ENCODE measurements at places on chromosomes 3 and 15. TPM values are rescaled to one million over a fixed set of nuclear protein-coding genes. Genes with fewer than 3 reads are reported as not detected.

DNA sequence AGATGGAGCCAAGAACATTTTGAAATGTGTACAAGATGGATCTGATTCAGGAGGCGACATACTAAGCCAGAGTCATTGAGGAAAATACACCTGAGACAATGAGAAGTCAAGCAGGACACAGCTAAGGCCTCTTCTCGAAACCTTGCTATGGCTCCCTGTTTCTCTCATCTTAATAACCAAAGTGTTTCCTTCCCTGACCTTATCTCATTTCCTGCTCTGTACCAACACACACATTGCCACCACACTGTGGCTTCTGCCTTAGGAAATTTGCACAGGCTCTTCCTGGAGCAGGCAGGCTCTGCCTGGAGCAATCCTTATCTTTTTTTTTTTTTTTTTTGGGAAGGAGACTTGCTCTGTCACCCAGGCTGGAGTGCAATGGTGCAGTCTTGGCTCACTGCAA, 36.6 kb downstream of the OXSM start:
- H3K4me1 ChIP-seq: peaks cover 12% of the 10 kb centered on the region
- DNase-seq: no peak
- no peak overlapping the region for H3K4me3 ChIP-seq
- H3K36me3 ChIP-seq: no peaks in the 10 kb centered on the region
- H3K27ac ChIP-seq: no peak overlapping the region
- no peaks in the 10 kb centered on the region for H3K27me3 ChIP-seq

DNA sequence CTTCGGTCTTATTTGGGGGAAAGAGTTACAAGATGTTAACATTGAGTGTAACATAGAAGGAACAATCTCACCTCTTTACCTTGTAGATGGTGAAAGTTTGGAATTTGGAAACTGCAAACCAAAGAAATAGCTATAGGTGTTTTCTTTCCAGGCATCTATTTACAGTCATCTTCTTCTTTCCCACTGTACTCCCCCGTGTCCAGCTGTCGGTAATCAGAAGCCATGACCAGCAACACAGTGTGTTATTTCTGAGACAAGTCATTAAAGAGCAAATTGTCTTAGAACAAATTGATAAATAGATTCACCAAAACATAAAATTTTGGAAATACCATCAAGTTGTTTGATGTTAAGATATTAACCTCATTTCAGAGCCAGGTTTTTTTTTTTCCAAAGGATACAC, 590.5 kb upstream of the NAALADL2 start:
- no peak for DNase-seq
- H3K36me3 ChIP-seq: no peaks in the 10 kb centered on the region
- no peak overlapping the region for H3K4me3 ChIP-seq
- no peak overlapping the region for H3K27ac ChIP-seq
- no peaks in the 10 kb centered on the region for H3K4me1 ChIP-seq
- H3K27me3 ChIP-seq: no peaks in the 10 kb centered on the region

- H3K27me3 ChIP-seq: no peaks in the 10 kb centered on the region
- H3K27ac ChIP-seq: no peak overlapping the region
- DNase-seq: no peak
Observed at GRCh38 chr15:25333049-25333448, 105.8 kb downstream of the UBE3A start.

GRCh38 chr3:138511945-138512344, 77.5 kb downstream of the ESYT3 start:
- H3K4me3 ChIP-seq: no peak overlapping the region
- H3K27me3 ChIP-seq: no peaks in the 10 kb centered on the region
- no peaks in the 10 kb centered on the region for H3K36me3 ChIP-seq
- no peak overlapping the region for H3K27ac ChIP-seq
- no peak for DNase-seq

ADGRG7 gene
- total RNA-seq: not detected

GRCh38 chr15:66252685-66253417, 699 bp downstream of the MEGF11 start:
- H3K36me3 ChIP-seq: no peaks in the 10 kb centered on the region
- no peak for DNase-seq
- peaks cover 23% of the 10 kb centered on the region for H3K4me1 ChIP-seq
- H3K27ac ChIP-seq: no peak overlapping the region
- H3K27me3 ChIP-seq: peaks cover 48% of the 10 kb centered on the region

DNA sequence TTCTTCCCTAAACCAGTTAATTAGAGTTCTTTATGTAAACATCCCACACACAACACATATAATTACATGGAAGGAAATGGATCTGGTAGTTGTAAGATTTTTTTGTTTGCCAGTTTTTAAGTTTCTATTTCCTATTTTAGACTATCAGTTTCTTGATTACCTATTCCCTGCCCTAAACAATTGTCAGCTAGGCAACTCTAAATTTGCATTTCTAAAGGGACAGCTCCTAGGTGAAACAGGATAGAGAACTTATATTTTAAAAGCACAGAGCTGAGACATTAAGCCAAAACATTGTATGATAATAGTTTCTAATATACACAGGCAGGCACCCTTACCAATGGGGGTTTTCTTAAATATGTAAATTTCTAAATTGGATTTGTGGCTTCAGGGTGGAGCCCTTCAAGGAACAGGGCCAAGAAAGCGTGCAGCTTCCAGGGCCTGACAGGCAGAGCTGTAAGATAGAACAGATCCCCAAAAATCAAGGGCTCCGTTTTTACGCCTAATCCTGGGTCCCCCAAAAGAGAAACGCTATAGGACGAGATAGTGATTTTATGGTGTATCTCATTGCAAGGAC, 8.9 kb downstream of the LEKR1 start:
- no peak overlapping the region for H3K27ac ChIP-seq
- no peaks in the 10 kb centered on the region for H3K4me1 ChIP-seq
- H3K36me3 ChIP-seq: no peaks in the 10 kb centered on the region
- DNase-seq: no peak
- H3K4me3 ChIP-seq: no peak overlapping the region
- H3K27me3 ChIP-seq: no peaks in the 10 kb centered on the region

ROPN1 gene
- not detected for total RNA-seq

REC114 gene
- total RNA-seq: not detected

DNA sequence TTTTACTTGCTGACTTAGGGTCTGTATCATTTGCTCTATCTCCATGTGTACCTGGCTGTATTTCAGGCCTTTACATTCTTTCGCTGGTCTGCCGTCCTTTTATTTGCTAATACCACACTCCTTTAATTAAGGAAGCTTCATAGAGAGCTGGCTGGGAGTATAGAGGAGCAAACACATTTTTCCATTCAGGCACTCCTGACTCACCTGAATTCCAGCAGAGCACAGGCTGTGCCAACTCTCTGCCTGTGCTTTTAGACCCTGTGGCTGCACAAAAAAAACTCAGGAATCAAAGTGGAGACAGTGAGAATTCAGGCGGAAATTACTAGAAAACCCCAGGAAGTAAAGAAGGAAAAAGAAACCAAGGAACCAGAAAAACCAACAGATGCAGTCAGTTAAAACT, 29.0 kb upstream of the ATP10A start:
- no peaks in the 10 kb centered on the region for H3K27me3 ChIP-seq
- no peak for DNase-seq
- no peak overlapping the region for H3K27ac ChIP-seq
- no peak overlapping the region for H3K4me3 ChIP-seq
- H3K36me3 ChIP-seq: no peaks in the 10 kb centered on the region

GOLGA6L7 gene
- not detected for total RNA-seq

DNA sequence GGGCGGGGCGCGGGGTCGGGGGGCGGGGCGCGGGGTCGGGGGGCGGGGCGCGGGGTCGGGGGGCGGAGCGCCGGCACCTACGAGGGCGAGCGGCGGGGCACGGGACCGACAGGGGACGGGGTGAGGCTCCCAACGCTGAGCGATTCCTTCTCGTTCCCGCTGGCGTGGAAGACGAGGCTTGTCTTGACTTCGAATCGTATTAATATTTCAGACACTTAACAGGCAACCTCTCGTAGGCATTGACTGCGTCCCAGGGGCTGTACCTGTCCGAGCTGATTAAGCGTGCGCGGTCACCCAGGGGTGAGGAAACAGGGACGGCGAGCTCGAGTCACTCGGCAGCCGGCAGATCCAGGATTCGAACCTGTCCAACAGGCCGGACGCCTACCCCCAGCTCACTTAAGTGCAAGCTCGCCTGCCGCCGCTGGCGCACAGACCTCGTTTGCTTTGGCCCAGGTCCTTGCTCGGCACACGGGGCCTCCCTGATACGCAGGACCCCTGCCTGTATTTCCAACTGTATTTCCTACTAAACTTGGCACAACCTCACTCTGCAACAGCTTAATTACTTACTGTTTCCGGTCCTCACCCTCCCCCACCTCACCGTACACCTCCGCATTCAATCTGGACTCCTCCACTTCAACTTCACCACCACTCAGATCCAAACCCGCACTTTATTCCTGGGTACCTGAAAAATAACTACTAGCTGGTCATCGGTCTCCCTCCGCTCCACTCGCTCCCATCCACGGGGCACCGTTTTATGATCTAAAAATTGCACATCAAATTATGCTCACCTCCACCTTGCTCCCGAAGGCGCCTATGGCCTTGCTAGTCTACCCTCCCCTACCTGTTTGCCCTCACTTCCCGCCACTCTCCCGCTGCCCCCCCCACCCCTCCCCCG, 722 bp upstream of the ZXDC start:
- peaks cover 2% of the 10 kb centered on the region for H3K36me3 ChIP-seq
- H3K4me1 ChIP-seq: peaks cover 36% of the 10 kb centered on the region
- no peaks in the 10 kb centered on the region for H3K27me3 ChIP-seq
- DNase-seq: no peak

DNA sequence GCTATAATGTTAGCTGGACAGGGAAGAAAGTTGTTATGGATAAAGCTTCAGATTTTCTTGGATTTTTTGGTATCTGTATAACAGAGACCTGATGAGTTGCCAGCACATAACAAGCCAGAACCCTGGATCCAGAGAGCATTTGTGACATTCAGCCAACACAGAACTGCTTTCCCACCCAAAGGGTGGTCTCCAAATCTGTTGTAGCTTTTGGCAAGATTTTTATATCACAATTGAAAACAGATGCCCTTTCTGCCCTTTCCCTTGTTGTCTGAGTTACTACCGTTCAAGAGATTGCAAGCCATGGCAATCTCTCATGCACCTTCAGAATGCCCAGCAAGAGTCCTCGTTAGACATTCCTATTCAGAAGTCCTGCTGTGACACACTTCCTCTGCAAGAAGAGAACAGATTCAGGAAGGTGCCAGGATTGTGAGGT, 107.6 kb upstream of the FGF7 start:
- H3K4me1 ChIP-seq: no peaks in the 10 kb centered on the region
- H3K27ac ChIP-seq: no peak overlapping the region
- H3K27me3 ChIP-seq: no peaks in the 10 kb centered on the region
- DNase-seq: no peak
- H3K4me3 ChIP-seq: no peak overlapping the region
- H3K36me3 ChIP-seq: peaks cover 6% of the 10 kb centered on the region

DNA sequence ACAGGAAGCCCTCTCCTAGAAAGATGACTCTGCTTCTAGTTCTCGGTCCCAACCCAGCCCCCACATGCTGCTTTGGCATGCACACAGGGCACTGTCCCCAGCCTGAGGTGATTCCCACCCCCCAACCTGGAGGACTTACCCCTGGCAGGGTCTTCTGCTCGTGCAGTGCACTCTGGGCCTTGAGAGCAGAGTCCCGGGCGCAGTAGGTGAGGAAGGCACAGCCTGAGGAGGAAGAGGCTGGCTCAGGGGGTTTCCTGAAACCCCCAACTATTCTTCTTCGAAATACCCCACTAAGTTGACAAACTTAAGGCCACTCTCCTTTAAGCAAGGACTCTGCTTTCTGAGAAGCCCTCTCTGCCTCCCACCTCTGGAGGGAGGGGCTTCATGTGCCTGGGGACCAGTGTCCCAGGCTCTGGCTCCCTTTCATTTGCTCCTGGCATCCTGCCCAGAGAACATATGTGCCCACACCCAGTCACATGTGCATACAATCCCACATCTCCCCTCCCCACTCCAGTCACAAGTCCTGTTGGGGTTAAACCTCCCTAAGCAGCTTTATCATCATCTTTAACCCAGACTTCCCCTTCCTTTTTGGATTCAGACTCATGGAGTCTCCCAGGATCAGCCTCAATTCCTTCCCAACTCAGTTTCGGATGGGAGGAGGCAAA, 4.1 kb downstream of the CELF6 start:
- peaks cover 7% of the 10 kb centered on the region for H3K4me1 ChIP-seq
- no peaks in the 10 kb centered on the region for H3K36me3 ChIP-seq
- DNase-seq: no peak
- H3K27me3 ChIP-seq: no peaks in the 10 kb centered on the region

DNA sequence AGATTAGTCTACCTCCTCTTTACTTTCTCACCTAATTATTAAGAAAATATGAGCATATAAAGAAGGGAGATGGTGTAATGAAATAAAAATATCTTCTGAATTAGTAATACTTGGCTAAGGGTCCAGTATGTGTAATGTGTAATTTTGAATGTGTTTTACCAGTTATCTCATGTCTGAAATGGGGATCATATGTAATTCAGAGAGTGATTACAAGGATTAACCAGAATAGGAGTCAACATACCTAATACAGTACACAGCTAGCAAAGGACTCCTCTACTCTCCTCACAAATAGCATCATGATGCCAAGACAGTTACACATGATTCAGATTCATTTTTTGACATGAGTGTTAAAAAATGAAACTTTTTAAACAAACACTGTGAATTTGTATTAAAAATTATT, 570.4 kb downstream of the SI start:
- no peak overlapping the region for H3K27ac ChIP-seq
- no peak overlapping the region for H3K4me3 ChIP-seq
- no peaks in the 10 kb centered on the region for H3K36me3 ChIP-seq
- H3K27me3 ChIP-seq: no peaks in the 10 kb centered on the region
- DNase-seq: no peak
- no peaks in the 10 kb centered on the region for H3K4me1 ChIP-seq

C15orf62 gene
- total RNA-seq: 3.5 TPM

DNA sequence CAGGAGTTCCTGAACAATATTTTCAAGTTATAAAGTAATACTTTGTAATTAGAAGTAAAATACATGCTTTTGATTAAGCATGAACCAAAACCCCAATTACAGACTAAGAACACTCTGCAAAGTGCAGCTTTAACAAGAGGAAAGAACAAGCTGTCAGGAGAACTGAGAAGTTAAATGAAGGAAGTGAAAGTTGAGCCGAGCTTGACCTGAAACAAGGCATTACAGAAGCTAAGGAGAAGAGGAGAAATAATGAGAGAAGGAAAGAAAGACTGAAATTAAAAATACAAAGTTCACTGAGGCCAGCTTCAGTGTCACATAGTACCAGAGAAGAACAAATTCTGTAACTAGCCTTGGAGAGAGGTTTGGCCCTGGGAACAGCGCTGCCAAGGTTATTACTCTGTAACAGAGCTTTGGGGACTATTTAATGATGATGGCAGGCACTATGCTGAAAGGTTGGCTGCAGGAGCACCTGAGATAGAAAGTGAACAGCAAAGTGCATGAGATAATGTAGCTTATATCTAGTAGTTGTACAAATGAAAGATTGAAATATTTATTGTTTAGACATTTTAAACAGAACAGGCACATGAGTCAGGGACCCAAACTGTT, 241.9 kb upstream of the PEX5L start:
- H3K36me3 ChIP-seq: no peaks in the 10 kb centered on the region
- no peaks in the 10 kb centered on the region for H3K27me3 ChIP-seq
- DNase-seq: no peak

Measured in CD4-positive, alpha-beta memory T cell (primary cell).